ENCODE measurements at places on chromosomes 2 and 18.

GRCh38 chr2:161119483-161119882 is 40.7 kb upstream of the TANK start:
- H3K4me3 ChIP-seq, result no peak overlapping the region
- H3K27ac ChIP-seq, result no peak overlapping the region
- no peaks in the 10 kb centered on the region for H3K36me3 ChIP-seq
- no peaks in the 10 kb centered on the region for H3K4me1 ChIP-seq
- no peaks in the 10 kb centered on the region for H3K27me3 ChIP-seq

- DNase-seq, result no peak
- no peak overlapping the region for H3K4me3 ChIP-seq
- H3K4me1 ChIP-seq, result peaks cover 6% of the 10 kb centered on the region
These were observed 13.0 kb downstream of the DTNA start for GRCh38 chr18:34723143-34723542.

GRCh38 chr2:96507957-96508520 is 2.9 kb upstream of the NEURL3 start:
- no peak overlapping the region for H3K27ac ChIP-seq
- DNase-seq, result peak; percentile 76
- H3K4me3 ChIP-seq, result peak overlapping the region; percentile 25
- no peaks in the 10 kb centered on the region for H3K27me3 ChIP-seq
- peaks cover 27% of the 10 kb centered on the region for H3K4me1 ChIP-seq

DNA sequence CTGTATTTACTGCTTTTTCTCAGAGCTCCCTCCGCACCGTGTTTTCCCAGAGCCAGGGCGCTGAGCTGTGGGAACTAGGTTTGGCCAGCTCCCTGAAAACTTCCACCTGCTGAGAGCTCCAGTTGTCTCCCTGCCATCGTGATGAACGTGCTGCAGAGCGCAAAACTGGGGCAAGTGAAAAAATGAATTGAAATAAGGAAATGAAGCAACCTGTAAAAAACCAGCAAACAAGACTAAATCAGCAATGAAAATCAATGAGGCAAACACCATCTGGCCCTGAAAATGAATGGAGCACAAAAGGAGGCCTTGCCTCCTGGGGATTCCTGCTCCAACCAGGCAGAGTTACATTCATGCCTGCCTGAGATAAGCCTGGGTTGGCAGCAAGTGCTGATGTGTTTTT is 129.9 kb downstream of the MARCHF4 start:
- no peaks in the 10 kb centered on the region for H3K4me1 ChIP-seq
- no peak for DNase-seq
- no peaks in the 10 kb centered on the region for H3K27me3 ChIP-seq
- H3K4me3 ChIP-seq, result no peak overlapping the region
- H3K27ac ChIP-seq, result no peak overlapping the region

DNA sequence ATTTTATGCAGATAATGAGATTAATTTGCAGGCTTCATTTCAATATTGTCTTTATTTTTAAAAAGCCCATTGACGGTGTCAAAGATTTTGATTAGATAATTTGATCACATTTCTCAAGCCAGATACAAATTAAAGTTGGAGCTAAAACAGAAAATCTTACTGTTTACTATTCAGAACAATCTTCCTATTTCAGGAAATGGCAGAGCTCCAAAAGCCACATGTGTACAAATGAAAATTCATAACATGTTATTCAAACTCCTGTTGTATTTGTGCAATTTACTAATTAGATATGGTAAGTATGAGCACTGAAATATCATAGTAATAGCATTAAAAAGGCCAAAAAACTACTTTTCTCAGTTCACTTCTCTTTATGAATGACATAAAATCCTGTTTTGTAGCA is 682.9 kb downstream of the KCNJ3 start:
- H3K4me3 ChIP-seq, result no peak overlapping the region
- H3K36me3 ChIP-seq, result no peaks in the 10 kb centered on the region
- no peaks in the 10 kb centered on the region for H3K27me3 ChIP-seq
- DNase-seq, result no peak
- no peak overlapping the region for H3K27ac ChIP-seq

DNA sequence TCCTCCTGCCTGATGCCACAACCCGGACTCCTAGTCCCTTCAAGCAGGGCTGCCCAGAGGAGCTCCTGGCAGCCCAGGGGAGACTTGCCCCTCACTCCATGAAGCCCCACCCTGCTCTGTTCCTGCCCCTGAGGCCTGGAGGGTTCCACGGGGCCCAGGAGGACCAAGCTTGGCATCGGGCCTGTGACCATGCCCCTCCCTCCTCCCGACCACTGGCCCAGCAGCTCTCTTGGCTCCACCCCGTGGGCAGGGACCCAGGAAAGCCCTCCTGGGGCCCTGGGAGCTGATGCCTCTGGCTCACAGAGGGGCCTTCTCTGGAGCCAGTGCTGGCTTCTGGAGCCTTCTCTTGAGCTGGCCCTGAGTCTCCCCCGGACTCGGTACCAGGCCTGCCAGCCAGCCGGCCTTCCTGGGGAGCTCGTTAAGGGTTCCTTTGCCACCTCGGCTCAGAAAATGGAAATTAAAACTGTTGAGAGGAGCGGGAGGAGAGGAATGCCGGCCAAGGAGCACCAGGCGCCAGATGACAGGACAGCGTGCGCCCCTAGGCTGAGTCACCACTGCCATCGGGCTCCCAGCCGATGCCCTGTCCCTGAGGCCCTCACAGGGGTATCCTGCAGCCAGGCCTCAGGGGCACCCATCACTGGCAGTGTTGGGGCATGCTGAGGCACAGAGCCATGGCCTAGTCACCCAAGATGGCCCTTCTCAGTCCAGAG is 40.6 kb upstream of the SNED1 start:
- no peaks in the 10 kb centered on the region for H3K4me1 ChIP-seq
- no peak overlapping the region for H3K27ac ChIP-seq
- peaks cover 77% of the 10 kb centered on the region for H3K27me3 ChIP-seq

GRCh38 chr2:53786352-53786704 is 425 bp downstream of the ASB3 start:
- H3K4me3 ChIP-seq, result peak overlapping the region; percentile 61
- peak overlapping the region; percentile 72 for H3K27ac ChIP-seq
- DNase-seq, result peak; percentile 53

DNA sequence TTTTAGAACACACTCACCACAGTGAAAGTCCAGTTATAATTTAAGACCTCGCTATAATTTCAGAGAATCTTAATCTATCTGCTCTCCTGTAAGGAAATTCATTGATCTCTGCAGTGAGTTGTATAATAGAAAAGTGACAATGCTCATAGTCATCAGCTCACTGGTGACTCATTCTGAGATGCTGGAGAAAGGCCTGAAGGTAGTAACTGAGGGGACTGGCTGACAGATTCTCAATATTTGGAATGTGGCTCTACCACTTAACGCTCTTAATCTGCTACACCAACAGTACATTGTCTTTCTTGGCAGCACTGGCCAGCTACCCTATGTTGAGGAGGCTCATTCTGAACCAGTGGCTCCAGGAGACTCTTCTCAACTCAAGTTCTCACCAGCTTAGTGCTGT is 246.1 kb downstream of the RPRM start:
- no peak for DNase-seq
- H3K4me3 ChIP-seq, result no peak overlapping the region
- no peaks in the 10 kb centered on the region for H3K36me3 ChIP-seq
- H3K27ac ChIP-seq, result no peak overlapping the region
- H3K4me1 ChIP-seq, result no peaks in the 10 kb centered on the region

- no peak for DNase-seq
- peaks cover 10% of the 10 kb centered on the region for H3K4me1 ChIP-seq
- peaks cover 21% of the 10 kb centered on the region for H3K36me3 ChIP-seq
These were observed 98.7 kb upstream of the LPIN2 start for GRCh38 chr18:3111523-3112240.

DNA sequence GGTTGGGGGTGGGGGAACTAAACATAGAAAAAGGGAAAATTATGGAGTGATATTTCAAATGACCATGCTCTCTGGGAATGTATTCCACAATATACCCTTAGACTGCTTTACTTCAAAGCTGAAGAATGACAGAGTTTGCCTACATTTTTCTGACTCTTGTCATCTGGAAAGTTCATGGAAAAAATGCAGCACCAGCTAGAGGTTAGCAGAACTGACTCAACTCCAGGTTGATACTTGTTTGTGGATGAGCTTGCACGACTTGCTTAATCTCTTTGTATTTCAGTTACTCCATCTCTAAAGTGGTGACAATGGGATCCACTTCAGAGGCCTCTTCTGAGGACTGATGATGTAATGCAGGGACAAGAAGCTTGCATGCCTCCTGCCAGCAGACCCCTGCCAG is 824.0 kb upstream of the ID2 start:
- no peaks in the 10 kb centered on the region for H3K4me1 ChIP-seq
- no peak for DNase-seq
- peaks cover 1% of the 10 kb centered on the region for H3K27me3 ChIP-seq
- no peak overlapping the region for H3K4me3 ChIP-seq

DNA sequence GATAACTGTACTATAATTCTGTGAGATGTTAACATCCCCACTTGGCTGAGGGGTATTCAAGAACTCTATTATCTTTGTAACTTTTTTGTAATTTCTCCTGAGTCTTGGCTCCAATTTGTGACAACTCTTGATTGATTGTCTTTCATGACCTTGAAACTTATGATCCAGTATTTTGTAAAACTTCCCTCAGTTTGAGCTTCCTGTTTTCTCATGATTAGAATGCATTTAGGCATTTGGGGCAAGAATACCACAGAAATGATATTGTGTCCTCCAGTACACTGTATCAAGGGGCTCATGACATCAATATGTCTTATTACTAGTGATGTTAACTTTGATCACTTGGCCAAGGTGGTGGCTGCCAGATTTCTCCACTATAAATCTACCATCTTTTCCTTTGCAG is 37.4 kb downstream of the PNO1 start:
- no peaks in the 10 kb centered on the region for H3K27me3 ChIP-seq
- no peak overlapping the region for H3K4me3 ChIP-seq
- DNase-seq, result no peak
- H3K36me3 ChIP-seq, result no peaks in the 10 kb centered on the region

DNA sequence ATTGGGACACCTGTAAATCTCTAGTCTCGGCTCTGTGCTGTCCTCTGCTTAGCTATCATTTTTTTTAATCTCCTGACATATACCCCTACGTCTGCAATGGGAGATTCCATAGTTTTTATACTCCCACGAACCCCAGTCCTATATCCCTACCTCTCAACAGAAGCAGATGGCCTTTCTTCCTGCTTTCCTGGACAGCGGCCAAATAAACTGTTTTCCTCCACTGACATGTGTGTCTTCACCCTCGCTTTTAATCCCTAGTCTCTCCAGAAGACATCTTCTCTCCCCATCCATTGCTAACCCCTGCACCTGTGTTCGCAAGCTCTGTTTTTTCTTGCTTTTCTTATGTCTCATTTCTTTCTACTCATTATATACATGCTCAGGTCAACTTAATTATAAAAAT is 395.4 kb downstream of the EPHA4 start:
- H3K4me1 ChIP-seq, result no peaks in the 10 kb centered on the region
- no peak for DNase-seq
- no peak overlapping the region for H3K27ac ChIP-seq

- H3K36me3 ChIP-seq, result no peaks in the 10 kb centered on the region
- H3K27ac ChIP-seq, result no peak overlapping the region
- peak; percentile 68 for DNase-seq
These were observed 20.1 kb upstream of the TTC39C start for GRCh38 chr18:23994361-23994902.

GRCh38 chr18:45370255-45371010 is 244.8 kb upstream of the SLC14A2 start:
- no peak for DNase-seq
- no peaks in the 10 kb centered on the region for H3K36me3 ChIP-seq
- no peak overlapping the region for H3K4me3 ChIP-seq

- H3K27me3 ChIP-seq, result no peaks in the 10 kb centered on the region
- H3K4me3 ChIP-seq, result no peak overlapping the region
- DNase-seq, result no peak
These were observed 5.8 kb downstream of the SH3RF3 start for GRCh38 chr2:109134741-109135358.

GRCh38 chr18:29326214-29326613 is 1149.3 kb upstream of the CDH2 start:
- H3K27me3 ChIP-seq, result no peaks in the 10 kb centered on the region
- no peaks in the 10 kb centered on the region for H3K36me3 ChIP-seq
- no peak overlapping the region for H3K27ac ChIP-seq
- no peak overlapping the region for H3K4me3 ChIP-seq

DNA sequence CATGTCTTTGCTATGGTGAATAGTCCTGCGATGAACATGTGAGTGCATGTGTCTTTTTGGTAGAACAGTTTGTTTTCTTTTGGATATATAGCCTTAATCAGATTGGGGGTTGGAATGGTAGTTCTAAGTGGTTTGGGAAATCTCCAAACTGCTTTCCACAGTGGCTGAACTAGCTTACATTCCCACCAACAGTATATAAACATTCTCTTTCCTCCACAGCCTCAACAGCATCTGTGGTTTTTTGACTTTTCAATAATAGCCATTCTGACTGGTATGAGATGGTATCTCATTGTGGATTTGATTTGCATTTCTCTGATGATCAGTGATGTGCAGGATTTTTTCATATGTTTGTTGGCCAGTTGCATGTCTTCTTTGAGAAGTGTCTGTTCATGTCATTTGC is 112.2 kb upstream of the SESTD1 start:
- no peak for DNase-seq
- no peak overlapping the region for H3K27ac ChIP-seq
- H3K27me3 ChIP-seq, result no peaks in the 10 kb centered on the region
- H3K4me3 ChIP-seq, result no peak overlapping the region
- no peaks in the 10 kb centered on the region for H3K4me1 ChIP-seq
- no peaks in the 10 kb centered on the region for H3K36me3 ChIP-seq

DNA sequence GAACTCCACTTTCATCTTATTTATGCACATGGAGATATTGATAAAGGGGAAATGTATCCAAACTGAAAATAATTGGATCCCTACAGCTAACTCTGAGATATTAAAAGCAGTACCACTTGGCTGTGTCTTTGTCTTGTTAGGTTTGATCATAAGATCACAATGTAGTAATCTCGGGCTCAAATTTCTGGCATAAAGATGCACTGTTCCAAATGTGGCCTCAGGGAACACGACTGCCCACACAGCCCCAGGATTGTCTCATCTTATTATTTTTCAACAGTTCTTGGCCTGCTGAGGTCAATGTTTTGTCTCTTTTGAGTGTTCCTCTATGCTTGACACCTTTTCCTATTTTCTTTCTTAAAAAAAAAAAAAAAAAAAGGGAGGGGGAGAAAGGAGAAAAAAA is 114.1 kb downstream of the GBX2 start:
- peaks cover 20% of the 10 kb centered on the region for H3K36me3 ChIP-seq
- no peaks in the 10 kb centered on the region for H3K4me1 ChIP-seq
- no peak overlapping the region for H3K27ac ChIP-seq
- no peaks in the 10 kb centered on the region for H3K27me3 ChIP-seq
- no peak overlapping the region for H3K4me3 ChIP-seq

Measured in tibial artery (tissue), 4 donors.